ENCODE measurements at places on chromosomes 13 and 19.

- DNase-seq: no peak
Measured at GRCh38 chr13:21243045-21243897, 66.8 kb downstream of the MRPL57 start.

DNA sequence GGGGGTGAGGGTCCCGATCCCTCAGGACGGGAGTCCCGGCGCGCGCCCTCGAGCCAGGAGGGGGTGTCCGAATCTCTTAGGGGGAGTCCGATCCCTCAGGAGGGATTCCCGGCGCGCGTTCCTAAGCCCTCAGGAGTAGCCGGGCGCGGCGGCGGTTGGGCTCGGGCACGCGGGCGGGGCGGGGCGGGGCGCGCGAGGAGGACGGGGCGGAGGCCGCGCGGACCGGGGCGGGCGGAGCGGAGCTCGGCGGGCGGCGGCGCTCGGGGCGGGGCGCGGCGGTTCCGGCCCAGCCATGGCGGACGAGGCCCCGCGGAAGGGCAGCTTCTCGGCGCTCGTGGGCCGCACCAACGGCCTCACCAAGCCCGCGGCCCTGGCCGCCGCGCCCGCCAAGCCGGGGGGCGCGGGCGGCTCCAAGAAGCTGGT, at the start of gene CUL4A:
Gene CUL4A, plus strand, starts transcription at position 278 of the 423 bp plus-strand sequence. Its CDS starts 15 bp downstream, at position 293.
- no peak for DNase-seq

DNA sequence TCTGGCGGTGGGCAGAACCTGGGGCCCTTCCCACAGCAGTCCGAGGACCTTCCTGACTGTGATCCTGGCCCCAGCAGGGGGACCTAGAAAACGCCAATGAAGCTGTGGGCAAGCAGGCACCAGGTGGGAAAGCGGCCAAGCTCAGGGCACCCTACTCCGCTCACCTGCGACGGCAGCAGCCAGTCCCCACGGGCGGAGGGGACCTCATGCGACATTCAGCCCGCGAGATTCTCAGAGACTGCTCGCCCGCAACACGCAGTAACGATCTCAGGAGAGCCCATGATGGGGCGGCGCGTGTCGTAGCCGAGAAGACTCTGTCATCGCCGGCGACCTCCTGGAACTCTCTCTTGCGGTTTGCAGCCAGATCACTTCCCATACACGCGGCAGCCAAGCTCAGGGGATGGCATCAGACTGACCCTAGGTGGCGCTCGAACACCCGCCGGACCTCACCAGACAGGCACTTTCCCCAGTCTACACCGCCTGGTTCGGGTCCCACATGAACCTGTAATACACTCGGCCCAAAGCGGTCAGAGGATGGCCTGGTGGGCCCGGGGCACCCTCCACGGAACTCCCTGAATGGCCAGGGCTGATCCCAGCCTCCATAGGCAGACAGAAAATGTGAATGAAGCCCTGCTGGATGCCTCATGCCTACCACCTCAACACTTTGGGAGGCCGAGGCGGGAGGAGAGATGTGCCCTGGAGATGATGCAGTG, 26.5 kb downstream of the MAN2B1 start:
- peak; percentile 18 for DNase-seq

DNA sequence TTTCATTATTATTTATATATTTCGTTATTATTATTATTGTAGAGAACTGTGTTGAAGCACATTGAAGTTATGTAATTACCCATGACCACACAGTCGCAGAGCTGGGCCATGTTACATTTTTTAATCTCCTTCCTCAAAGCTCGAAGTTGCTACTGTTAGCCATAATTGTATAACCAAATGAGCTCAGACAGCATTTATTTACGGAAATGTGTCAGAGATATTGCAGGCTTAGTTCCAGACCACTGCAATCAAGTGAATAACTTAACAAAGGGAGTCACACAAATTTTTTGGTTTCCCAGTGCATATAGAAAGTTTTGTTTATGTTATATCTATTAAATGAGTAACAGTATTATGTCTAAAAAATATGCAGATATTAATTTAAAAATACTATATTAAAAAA, 147.1 kb upstream of the SLITRK1 start:
- no peak for DNase-seq

GRCh38 chr19:29338480-29338879, 125.5 kb upstream of the UQCRFS1 start:
- no peak for DNase-seq

DNA sequence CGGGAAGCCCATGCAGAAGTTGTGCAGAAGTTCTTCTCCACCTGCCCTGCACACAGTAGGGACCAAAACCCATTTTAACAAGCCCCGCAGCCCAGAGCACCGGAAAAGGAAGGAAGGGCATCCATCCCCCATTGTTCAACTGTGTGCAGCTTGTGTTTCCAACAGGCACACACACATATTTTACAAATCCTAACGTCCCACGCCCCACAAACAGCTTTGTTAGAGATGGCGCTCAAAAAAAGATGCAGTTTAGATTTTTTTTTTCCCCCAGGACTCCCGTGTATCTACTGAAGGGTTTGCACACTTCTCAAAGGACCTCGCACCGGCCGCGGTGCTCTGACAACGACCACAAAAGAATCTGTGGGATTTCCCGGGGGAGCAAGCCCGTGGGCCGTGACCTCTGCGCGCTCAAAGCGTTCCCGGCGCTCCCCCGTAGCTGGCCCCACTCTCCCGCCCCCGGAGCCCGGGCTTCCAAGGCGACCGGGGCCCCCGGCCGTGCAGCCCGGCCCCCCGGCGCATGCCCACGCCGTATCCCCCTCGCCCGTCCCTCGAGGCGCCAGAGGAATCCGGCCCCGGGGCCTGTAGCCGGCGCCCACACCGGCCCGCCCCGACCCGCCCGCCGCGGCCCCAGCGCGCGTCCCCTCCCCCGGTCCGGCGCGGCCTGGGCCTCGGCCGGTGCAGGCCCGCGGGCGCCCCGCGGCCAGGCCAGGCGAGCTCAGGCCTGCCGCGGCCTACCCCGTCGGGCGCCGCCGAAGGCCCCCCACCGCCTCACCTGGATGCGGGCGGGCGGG, 523 bp downstream of the ELAVL1 start:
- no peak for DNase-seq

DNA sequence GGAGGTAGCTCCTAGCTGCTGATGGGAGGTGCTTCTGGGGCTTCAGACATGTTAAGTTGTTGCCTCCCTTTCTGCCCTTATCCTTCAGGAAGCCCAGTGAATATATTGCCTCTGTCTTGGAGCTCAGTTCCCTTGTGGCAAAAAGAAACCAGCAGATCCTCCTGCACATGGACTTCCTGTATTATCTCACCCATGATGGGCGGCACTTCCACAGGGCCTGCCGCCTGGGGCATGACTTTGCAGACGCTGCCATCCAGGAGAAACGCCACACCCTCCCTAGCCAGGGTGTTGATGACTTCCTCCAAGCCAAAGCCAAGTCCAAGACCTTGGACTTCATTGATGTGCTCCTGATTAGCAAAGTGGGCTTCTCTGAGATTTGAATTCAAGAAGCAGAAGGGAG, 6.0 kb upstream of the CYP4F12 start:
- no peak for DNase-seq

GRCh38 chr13:50993934-50994333, 84.3 kb downstream of the RNASEH2B start:
- DNase-seq: no peak

GRCh38 chr19:41297628-41298347, 12.2 kb upstream of the CCDC97 start:
- DNase-seq: no peak

DNA sequence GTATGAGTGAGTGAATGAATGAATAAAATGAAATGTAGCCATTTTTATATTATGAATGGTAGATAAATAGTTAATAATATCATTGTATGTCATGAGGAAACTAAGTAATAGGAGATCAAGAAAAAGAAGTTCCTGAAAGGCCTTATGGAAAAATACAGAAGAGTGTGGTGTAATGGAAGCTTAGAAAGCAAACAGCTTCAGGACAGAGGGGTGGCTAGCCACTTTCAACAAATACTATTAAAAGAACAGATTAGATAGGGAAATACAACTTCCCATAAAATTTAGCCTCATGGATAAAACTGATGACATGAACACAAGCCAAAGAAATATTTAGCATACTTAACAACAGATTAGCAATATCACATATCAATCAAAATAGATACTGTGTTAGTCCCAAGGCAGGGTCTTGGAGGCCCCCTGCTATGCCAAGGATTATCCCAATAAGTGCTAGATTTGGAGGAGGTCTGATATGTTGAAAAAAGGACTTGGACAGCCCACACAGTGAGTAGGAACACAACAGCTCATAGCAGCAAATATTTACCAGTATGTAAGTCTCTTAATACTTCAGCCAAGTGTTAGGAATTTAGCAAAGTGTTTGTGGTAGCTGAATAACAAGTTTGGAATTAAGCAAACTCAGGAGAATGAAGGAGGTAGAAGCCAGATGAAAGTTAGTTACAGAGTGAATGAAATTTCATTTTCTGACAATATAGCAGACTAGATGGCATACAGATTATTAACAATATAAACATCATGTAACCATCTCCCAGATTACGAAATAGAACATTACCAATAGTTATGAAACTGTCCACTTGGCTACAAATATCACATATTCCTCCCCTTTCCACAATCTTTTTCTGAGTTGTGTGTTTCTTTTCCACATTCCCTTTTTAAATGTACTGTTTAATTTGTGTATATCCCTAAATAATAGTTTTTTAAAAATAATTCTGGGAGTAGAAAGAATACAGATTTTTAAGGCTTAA, 1632.0 kb downstream of the PCDH9 start:
- DNase-seq: peak; percentile 39

- DNase-seq: no peak
Measured at GRCh38 chr19:24142771-24143170, 55.8 kb downstream of the ZNF254 start.

DNA sequence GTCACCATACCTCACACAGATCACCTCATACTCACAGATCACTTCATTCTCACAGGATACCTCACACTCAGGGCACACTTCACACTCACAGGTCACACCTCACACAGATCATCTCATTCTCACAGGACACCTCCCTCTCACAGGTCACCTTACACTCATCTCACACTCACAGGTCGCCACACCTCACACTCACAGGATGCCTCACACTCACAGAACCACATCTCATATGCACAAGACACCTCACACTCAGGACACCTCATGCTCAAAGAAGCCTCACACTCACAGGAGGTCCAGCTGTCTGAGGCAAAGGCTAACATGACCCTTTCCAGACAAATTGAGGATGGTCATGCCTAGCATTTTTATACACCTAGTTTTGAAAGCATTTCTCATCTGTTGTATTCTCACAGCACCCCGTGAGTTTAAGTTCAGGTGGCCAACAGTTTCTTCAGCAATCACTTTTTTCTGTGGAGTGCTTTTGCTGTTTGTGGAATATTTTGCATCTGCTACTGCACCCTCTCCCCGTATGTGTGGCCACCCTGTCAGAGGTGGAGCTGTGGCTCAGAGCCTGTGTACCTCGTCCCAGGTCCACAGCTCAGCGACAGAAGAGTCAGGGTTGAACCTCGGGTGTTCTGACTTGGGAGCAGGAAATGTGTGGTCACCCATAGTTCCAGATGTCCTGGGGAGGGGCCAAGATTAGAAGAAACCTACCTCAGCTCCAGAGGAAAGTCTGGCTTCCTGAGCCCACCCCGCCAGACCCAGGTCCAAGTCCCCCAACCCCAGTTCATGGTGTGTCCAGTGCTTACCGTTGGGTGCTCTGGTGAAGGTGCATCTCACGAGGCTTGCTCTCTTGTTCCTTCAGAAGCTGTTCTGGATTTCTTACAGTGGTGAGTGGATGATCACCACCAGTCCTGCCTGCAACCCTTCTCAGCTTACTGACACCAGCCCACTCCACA, 7.6 kb downstream of the F7 start:
- DNase-seq: no peak

- DNase-seq: no peak
Measured at GRCh38 chr19:49856574-49857021, 5.6 kb downstream of the PTOV1 start.

- no peak for DNase-seq
Measured at GRCh38 chr13:111476197-111476596, 155.8 kb downstream of the TEX29 start.
